ENCODE measurements at places on chromosomes 3 and 15.

DNA sequence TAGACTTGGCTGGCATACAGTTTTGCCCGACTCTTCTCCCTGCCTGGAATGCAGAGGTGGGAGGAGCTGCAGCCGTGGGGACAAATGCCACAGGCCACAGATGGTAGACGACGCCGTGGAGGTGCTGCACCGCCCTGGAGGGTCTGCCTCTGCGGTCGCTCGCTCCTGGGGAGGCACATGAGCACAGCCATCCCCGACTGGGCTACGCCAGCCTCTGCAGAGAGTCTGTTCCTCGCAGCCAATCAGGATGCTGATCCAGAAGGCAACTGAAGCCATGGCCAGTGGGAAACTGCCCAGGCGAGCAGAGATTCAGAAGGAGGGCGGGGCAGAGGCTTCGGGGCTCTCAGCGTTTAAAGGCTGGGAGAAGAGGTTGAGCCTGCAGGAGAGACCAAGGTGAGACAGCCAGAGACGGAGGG is 11.9 kb upstream of the LRRC15 start:
- DNase-seq = no peak

GRCh38 chr3:11907667-11908660 is 61.3 kb upstream of the TAMM41 start:
- no peak for DNase-seq

GRCh38 chr15:39828374-39828931 is 45.8 kb upstream of the FSIP1 start:
- no peak for DNase-seq

- DNase-seq = no peak
These were observed 179.4 kb downstream of the CD47 start for GRCh38 chr3:107911337-107912000.

Data from activated CD4-positive, alpha-beta T cell treated with anti-CD3 and anti-CD28 coated beads, Interleukin-2, amount 50 U/mL, for 4 hours (primary cell).